ENCODE measurements at places on chromosomes 7 and 10.

GRCh38 chr7:41002741-41003610 is 699.9 kb downstream of the INHBA start:
- DNase-seq = no peak

DNA sequence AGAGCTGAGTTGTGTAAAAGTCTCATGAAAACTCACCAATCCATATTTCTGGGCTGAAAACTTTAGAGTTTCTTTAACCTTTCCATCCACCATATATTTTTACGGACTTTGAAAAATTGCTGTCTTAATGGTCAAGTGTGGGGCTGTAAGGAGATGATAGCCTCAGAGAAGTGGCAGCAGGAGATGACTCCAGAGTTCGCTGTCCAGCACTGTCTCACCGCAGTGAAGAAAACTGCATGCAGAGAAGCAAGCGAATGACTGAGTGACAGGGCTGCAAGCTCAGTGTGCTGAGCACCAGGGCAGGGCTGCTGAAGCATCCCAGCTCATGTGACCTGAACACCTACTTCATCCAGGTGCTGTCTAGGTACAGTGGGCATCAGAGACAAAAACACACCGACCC is 564.5 kb downstream of the ACTR3B start:
- no peak for DNase-seq

GRCh38 chr7:25009257-25009656 is 29.3 kb upstream of the OSBPL3 start:
- no peak for DNase-seq

GRCh38 chr7:142557971-142558582 is 191.2 kb upstream of the PRSS1 start:
- DNase-seq = peak; percentile 28

- no peak for DNase-seq
Measured at GRCh38 chr10:24438800-24439199, 229.9 kb downstream of the KIAA1217 start.

DNA sequence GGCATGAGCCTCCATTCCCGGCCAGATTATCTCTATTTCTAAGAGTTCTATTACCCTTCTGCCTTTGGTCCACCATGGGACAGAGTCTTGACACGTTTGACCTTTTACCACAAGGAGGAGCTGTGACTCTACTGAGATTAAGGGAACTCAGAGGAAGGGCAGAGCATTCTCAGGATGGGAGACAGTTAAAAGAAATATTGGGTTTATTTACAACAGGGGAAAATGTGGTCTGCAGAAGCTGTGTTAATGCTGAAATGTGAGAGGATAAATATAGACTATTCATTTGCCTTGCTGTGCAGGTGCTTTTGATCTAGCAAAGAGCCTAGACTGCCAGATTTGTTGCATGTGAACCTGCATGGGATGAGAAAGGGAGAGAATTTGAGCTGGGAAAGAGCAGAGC is 45.8 kb upstream of the PRSS58 start:
- no peak for DNase-seq

DNA sequence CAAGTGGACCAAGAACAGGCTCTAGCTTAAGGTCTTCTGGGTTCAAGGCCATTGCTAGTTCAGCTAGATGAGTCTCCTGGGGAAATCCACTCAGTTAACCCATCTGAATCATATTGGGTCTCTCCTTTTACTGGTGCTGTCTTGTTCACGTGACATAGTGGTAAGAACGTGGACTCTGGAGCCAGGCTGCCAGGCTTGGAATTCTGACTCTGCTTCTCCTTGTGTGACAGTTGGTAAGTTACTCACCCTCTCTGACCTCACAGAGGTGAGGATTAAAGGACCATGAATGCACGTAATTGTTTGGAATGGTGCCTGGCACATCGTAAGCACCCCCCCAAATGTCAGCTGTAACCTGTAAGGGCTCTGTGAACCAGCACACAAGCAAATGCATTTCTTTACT is 9.7 kb upstream of the CALU start:
- no peak for DNase-seq

DNA sequence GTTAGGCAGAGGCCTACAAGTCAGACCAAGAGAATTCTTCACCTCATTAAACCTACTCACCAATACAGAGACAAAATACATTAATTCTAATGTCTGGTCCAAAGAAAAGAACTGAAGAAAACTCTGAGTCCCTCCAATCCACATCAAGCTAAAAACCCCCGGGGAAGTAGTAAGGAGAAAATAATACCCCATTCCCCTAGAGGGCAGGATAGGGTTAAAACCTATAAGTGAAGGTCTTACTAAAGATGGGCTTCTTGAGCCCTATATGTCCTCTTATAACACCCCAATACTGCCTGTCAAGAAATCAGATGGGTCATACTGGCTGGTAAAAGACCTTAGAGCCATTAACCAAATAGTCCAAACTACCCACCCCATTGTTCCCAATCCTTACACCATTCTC is 141.3 kb upstream of the TMEM106B start:
- DNase-seq = no peak

DNA sequence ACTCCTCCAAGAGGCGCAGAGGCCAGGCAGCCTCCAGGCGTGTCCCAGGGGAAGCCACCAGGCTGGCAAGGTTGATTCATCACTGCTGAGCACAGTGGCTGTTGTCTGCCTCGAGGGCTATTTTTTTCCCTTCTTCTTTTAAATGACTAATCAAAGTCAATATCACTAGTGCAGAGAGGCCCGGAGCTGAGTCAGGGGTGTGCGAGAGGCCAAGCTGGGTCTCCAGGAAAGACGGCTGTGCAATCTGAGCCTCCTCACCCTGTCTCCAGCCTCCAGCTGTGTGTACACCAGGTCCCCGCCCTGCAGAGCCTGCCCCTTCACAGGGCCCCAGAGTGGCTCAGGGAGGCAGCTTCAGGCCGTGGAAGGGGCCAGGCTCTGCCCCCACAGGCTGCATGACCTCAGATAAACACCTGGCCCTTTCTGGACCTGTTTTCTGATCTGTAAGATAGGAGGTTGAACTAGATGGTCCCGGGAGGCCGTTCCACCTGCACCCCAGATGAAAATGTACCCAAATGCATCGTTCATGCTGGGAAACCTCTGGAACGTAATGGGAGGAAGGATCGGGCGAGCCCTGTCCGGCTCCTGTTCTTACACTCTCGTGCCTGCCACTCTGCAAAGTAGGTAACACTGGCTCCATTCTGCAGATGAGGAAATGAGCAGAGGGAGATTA is 3.7 kb downstream of the STX1A start:
- DNase-seq = no peak

DNA sequence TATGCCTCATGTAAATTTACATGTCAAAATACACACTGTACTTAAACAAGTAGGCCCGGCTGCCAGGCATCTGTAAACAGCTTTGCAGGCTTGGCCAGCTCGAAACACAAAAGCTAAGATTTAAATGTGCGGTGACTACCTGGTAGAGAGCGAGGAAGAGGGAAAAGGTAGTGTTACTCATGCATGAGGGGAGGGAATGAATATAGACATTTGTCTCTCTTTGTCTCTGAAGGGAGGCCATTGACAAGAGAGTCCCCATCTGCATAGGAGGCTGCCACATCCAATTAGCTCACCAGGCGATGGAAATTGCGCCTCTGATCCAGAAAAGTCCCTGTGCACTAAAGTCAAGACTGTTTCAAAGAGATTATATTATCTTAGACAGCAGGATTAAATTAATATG is 535.8 kb downstream of the PTPRN2 start:
- no peak for DNase-seq

DNA sequence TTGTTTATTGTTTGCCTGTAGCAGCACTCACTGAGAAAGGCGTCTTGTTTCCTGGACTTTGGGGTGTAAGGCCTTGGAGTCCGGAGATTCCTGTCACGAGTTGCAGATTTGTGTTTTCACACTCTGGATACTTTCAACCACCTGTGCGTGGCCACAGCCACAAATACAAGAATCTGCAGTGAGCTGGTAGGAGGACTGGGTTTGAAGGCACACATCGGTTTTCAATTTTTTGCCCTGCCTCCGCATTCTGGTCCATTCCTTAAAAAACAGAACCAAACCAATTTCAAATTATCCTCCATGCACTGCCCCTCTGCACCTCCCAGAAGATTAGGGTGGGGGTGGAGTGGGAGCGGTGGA is 619 bp downstream of the EXOC4 start:
- DNase-seq = no peak

DNA sequence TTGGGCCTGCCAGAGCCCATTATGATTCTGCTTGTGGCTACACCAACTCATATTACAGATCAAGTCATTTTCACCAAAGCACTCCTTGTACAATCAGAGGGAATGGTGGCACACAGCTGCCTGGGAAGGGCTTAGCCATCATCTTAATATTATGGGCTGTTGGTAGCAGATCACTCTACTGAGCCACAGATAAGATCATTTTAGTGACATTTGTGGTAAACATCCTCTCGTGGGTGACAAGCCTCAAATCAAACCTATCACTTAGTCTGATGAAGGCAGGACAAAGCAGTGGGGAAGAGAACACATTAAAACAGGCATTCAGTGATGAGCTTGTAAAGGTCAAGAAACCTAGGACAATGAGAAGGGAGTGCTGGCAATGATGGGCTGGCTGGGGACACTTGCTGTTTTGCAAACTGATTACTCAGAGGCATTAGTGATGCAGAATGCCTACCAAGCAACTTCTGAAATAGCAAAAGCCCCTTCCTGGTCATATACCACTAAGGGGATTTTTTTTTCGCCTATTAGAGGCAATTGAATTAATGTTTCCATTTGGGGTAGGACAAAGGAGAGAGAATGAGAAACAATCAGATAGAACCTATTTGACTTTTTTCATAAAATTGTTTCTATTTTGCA is 137.5 kb upstream of the WDR11 start:
- DNase-seq = no peak

GRCh38 chr7:151711906-151712809 is 164.8 kb downstream of the PRKAG2 start:
- DNase-seq = no peak

DNA sequence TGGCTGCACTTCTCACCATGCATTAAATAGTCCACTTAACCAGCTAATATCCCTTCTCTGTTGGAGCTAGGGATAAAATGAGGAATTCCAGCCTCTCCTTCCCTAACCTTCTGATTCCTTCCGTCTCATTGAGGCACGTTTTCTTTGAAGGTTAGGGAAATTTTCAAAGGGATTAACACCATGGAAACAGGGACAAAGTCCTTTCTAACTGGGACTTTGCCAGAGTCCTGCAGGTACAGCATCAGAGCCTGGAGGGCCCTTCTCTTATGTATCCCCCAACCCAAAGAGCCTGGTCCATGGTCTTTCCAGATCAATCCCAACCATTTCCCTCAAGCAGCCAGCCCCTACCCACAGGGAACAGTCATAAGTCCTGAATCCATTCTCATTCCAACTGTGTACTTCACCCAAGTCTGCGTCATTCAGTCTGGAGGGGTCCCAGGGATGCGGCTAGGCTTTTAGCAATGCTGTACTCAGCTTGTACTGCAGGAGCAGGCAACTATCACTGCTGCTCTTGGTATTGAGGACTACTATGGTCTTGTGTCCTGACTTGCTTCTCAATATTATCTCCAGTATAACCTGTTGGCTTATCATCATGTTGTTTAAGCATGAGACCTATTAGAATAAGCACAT is 34.6 kb upstream of the CROT start:
- DNase-seq = no peak

- no peak for DNase-seq
Measured at GRCh38 chr7:70706204-70706603, 425.7 kb upstream of the GALNT17 start.

DNA sequence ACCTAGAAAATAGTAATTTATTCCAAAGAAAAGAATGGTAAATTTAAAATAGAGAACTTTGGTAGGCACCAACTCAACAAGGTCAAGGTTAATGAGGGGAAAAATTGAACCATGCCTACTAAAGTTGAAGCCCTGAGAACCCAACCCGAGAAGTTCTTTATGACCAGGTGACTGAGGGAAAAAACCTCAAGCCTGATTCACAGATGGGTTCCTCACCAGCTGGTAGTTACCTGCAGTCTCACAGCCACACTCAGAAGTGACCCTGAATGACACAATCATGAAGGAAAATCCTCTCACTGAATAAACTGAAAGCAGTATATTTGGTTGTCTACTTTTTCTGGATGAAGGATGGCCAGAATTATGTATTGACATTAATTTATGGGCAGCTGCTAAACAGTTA is 7.0 kb downstream of the C10orf67 start:
- no peak for DNase-seq

- DNase-seq = no peak
Measured at GRCh38 chr7:50455658-50456057, 5.5 kb upstream of the FIGNL1 start.

GRCh38 chr10:132564690-132565089 is 27.1 kb downstream of the INPP5A start:
- DNase-seq = no peak

DNA sequence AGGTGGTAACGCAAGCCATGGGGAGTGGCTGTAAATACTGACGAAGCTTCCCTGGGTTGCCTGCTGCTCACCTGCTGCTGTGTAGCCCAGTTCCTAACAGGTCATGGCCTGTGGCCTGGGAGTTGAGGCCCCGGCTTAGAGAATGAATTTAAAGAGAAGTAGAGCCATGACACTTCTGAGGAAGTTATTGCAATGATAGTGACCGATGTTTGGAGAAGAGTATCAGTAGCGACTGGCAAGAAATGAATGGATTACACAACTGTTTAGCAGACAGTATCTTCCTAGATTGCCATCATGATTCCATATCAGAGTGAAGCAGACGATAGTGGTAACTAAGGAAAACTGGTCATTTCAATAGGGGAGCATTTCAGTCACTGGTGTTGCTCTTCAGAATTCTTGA is 249.6 kb downstream of the PLXDC2 start:
- DNase-seq = no peak

GRCh38 chr7:25949736-25950487 is 202.1 kb upstream of the NFE2L3 start:
- DNase-seq = no peak

- no peak for DNase-seq
Measured at GRCh38 chr10:69489506-69490090, 38.3 kb downstream of the TSPAN15 start.

- no peak for DNase-seq
Measured at GRCh38 chr7:103766660-103767059, 222.8 kb downstream of the RELN start.

GRCh38 chr7:43244232-43244631 is 131.8 kb downstream of the HECW1 start:
- no peak for DNase-seq

- no peak for DNase-seq
Measured at GRCh38 chr10:22737587-22737986, 23.2 kb upstream of the PIP4K2A start.

DNA sequence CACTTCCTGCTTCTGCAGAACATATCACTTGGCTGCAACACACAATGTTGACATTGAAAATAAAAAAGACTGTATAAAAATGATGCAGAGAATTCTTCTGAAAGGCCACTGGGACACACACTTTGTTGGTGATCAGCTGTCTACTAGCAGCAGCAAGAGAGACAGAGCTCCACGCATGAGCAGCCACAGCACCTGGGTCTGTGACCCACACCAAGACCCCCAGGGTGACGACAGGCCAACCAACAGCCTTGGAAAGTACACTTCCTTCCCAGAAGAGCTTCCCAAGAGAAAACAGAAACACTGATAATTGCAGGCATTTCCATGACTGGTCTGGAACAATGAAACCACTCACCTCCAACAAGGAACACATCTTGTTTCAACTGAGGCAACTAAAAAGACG is 239.0 kb downstream of the DIP2C start:
- no peak for DNase-seq
